ENCODE measurements at places on chromosomes 5 and 9. TPM values are rescaled to one million over a fixed set of nuclear protein-coding genes. Genes with fewer than 3 reads are reported as not detected.
A peak's percentile ranks its signal among the peaks of the same experiment; 100 is the strongest.

GRCh38 chr5:142280066-142281007 lies 44.5 kb downstream of the SPRY4 start:
- peak; percentile 37 for DNase-seq

GRCh38 chr5:93088592-93089389 lies 492.2 kb downstream of the NR2F1-AS1 start:
- DNase-seq, result no peak

CD274 gene
- total RNA-seq, result not detected

GRCh38 chr5:163407034-163407655 lies 30.2 kb upstream of the CCNG1 start:
- DNase-seq, result no peak

SHISAL2B gene
- not detected for total RNA-seq

GRCh38 chr5:112440031-112440430 lies 21.0 kb upstream of the EPB41L4A start:
- no peak for DNase-seq

GRCh38 chr5:149999866-150000255 lies 593 bp downstream of the TIGD6 start:
- no peak for DNase-seq

DNA sequence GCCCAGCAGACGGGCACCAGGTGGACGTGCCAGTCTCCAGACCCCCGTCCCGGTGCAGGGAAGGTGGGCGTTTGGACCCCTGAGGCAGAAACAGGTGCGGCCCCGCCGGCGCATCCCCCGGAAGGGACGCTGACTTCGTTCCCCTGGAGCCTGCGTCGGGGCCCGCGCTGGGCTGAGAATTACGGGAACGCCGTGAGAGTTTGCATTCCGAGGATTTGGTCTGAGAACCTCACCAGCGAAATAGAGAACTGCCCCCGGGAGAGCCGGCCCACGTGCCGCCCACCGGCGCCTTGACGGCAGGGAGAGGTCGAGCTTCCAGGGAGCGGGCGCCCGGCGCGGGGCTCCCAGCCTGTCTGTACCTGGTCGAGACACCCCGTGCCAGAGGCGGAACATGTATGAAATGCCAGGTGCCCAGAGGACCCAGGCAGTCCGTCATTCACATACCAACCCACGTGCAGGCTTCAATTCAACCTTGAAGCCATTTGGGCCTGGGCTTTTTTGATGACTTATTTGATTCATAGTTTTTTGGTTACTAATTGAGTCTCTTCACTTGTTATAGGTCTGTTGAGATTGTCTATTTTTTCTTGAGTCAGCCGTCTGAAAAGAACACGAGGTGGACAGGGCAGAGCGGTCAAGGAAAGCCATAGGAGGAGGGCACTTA lies 877 bp upstream of the CAMSAP1 start:
- no peak for DNase-seq

GRCh38 chr5:50653946-50654345 lies 12.5 kb upstream of the PARP8 start:
- no peak for DNase-seq

RXRA gene
- total RNA-seq, result 32.5 TPM

DNA sequence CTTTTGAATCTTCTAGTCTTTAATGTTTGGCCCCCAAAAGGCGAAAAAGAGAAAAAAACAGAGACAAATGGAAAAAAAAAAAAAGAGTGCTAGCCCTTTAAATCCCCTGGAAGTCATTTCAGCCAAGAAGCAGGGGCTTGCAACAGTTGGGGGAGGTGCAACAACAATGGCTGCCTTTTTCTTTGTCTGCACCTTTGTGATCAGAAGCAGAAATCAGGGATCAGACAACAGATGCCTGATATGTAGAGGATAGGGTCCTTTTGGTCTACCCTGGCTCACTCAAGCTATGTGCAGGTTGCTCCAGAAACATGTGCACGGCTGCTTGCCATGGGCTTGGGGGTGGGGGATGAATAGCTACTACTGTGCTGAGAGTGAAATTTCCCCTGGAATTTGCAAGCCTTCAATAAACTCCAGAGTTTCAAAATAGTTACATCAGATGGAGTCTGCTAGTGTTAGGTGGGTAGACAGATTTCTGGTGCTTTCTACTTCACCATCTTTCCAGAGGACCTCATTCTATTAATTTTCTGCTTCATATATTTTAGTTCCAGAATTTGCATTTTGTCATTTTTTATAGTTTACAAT lies 150.9 kb downstream of the FGF18 start:
- no peak for DNase-seq

DNA sequence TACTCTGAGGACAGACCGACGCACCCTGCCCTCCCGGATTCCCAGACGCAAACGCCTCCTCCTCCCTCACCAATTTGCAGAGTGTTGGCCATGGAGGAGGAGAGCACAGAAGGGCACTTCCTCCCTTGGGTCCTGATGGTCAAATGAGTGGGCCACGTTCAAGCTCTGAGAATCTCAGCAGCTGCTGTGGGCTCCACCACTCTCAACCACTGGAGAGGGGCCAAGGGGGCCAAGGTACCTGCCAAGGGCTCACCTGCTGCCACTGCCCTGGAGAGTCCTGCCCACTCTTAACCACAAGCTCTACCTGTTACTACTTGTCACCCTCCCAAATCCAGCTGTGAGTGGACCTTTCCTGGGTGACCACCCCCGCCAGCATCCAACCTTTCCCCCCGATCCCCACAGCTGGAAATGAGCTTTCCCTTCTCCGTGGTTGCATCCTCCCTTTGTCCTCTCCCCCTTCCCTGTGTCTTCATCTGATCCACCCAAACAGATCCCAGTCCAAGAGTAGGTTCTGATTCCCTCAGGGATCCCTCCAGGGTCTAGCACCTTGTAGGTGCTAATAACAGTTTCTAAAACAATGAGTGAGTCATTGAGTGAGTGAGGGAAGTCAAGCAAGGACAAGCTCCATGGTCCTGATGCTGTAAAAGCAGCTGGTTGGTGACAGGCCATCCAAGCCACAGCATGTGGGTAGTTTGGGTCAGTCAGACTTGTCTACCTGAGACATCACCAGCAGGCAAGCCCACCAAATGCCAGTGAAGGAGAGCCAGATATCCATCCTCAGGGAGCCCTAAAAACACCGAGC lies 69.7 kb downstream of the FAM114A2 start:
- DNase-seq, result no peak

FST gene
- 15.3 TPM for total RNA-seq

MARCOL gene
- total RNA-seq, result not detected

DNA sequence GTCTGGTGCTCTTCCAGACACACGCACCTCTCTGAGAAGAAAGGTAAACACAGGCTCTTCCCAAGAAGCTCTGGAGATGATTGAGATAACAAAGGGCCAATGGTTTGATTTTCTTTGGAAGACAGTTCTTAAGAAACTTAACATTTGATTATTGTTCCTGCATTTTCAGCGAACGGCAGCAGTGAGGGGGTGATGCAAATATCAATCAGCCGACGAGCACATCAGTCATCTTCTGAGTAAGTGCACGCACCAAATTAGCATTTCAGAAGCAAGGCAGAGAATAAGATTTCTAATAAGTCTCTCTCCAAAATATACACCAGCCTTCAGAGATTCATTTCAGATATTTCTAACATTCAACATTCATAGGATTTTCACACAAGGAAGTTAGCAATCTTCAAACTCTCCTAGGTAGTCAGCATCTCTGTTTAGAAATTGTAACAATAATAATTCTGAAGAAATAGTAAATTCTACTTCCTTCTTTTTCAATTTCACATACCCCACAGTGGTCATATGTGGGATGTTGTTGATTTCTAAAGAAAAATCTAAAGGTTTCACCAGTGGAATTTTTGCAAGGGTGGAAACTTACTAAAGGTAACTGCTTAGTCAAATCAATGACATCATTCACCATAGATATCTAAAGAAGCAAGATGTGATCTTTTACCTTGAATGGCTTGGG lies 250.3 kb downstream of the SEC61B start:
- DNase-seq, result no peak

DNA sequence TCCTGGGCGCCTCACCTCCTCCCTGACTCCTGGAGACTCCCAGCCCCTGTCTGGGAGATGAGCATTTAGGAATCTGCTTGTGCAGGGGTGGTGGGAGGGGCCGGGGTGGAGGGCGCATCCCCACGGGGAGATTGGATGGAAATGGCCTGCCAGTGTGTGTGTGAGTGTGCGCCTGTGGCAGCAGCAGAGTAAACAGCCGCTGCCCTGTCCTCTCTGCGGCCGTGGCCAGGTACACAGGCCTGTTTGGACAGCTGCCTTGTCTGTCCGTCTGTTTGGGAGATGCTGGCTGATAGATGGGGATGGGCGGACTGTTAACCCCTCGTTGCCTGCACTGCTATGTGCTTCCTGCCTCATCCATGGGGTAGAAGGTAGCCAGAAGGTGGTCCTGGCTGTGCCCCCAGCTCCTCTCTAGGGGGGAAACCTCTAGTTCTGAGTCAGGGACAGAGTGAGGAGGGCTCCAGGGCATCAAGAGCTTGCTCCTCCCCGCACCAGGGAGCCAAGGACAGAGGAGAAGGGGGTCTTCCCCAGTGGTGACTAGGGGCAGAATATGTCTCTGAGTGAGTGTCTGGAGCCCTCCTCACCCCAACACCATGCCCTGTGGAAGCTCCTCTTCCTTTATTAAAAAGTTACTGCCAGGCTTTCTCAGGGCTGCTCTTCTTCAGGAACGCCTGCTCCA lies 60.1 kb downstream of the LMX1B start:
- DNase-seq, result peak; percentile 42

GRCh38 chr5:138330813-138331448 lies 673 bp downstream of the CDC25C start:
- DNase-seq, result no peak

PRSS3 gene
- 3.5 TPM for total RNA-seq

GRCh38 chr5:34915856-34916192 lies 313 bp downstream of the BRIX1 start:
- peak; percentile 20 for DNase-seq

SLC6A19 gene
- 5.2 TPM for total RNA-seq

DNA sequence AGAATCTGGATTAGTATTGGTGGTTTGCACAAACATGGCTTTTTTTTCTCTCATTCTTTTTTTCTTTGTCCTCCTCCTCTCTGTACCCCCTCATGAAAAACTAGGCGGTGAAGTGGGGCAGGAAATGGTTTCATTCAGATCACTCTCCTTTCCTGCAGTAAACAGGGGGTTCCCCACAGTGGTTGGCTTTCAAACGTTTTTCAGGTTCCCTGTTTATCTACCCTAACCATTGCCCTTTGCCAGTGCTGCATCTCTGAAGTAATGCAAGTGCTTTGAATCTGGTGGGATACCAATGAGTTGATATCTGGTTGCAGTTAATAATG lies 29.8 kb downstream of the NR4A3 start:
- DNase-seq, result no peak

TLR4 gene
- total RNA-seq, result 1.7 TPM

GRCh38 chr9:116569111-116569510 lies 118.0 kb upstream of the TRIM32 start:
- DNase-seq, result no peak

DNA sequence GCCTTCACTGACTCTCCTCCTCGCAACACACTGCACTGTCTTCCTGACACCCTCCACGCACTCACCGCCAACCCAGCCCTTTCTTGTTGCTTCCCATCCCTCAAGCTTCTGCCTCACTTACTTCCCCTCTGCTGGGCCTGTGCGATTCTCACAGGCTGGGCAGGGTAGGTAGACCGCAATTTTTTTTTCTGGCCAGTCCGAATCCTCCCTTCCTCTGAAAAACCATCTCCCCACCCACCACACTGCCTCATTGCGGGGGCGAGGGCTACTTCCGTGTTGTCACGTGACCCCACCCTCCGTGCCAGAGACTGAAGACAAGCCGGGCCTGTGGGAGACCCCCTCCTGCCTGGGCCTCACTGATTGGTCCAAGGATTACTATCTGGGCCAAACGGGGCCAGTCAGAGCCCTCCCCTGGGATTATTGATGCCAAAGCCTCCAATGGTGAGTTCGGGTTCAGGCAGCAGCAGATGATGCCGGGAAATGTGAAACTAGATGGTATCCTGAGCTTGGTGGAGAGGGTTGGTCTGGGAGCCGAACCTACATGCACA lies 73.1 kb downstream of the STK10 start:
- no peak for DNase-seq

SOX30 gene
- not detected for total RNA-seq

DNA sequence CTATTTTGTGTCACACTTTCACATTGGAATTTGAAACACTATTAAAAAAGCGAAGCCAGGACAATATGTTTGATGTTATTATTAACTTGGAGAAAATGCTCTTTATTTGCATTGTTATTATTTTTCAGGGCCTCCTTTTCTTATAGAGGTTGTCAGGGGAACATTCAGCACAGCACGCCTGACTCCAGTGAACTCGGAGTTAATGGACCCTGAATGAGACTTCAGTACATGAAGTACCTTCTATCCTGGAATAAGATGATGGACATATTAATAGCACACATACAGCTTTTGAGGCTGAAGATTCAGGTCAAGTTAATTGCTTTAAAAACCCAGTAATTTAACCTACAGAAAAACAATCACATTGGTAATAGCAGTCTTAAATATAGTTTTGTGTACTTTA lies 652.9 kb downstream of the SEMA5A start:
- no peak for DNase-seq

- no peak for DNase-seq
These were observed 59.0 kb upstream of the PALM2AKAP2 start for GRCh38 chr9:109721001-109721400.

C9 gene
- 0.47 TPM for total RNA-seq

- DNase-seq, result no peak
These were observed 77.8 kb upstream of the LRRTM2 start for GRCh38 chr5:138952962-138953361.

PBX3 gene
- 21.6 TPM for total RNA-seq

- DNase-seq, result no peak
These were observed 39.3 kb upstream of the MVB12B start for GRCh38 chr9:126287166-126287866.

GRCh38 chr5:172187118-172188032 lies 649 bp downstream of the STK10 start:
- DNase-seq, result peak; percentile 82

DNA sequence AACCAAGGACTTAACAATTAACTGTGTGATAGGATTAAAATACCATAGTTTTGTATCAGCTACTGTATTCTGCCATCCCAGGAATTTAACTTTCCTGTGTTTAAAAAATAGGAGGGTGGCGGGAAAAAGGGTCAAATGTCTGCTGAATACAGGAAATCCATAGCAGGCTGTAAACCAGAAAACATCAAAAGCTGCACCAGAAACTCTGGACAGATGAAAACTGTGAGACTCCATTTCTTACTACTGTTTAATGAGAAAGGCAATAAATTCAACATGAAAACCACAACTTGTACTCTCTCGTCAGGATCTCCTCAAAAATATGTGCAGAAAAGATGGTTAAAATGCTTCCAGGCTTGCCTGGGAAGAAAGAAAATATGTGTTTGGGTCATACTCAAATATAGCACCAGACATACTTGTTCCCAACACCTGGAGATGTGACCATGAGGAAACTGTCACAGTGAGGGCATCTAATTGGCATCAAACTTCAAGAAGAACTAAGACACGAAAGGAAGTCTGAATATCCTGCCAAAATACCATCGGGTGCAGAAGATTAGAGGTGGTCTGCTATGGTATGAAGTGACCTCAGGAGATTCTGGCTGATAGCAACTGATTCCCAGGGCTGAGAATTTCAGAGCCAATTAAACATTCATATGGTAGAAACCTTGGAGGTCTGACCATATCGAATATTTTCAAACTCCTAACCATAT lies 164.7 kb upstream of the TARS1 start:
- DNase-seq, result no peak

- peak; percentile 11 for DNase-seq
These were observed 612 bp upstream of the ATG10 start for GRCh38 chr5:81971111-81971711.

GRCh38 chr5:108046955-108047670 lies 334.8 kb downstream of the FBXL17 start:
- DNase-seq, result no peak

CYSRT1 gene
- 1.4 TPM for total RNA-seq
